ENCODE measurements at places on chromosomes 1 and 21. TPM values are rescaled to one million over a fixed set of nuclear protein-coding genes. Genes with fewer than 3 reads are reported as not detected.

DNA sequence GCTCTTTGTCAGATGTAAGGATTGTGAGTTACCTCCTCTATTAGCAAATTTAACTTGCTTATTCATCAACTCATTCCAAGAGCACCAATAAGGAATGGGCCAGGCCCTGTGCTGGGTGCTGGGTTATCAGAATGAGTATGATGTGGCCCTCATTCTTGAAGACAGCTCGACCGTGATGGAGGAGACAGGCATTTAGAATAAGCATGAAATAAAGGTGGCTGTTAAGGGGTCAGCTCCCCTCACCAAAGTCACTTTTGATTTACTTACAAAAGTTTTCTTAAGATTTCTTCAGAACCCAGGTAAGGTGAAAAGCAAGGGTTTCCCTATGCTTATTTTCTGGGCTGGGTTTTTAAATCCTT, 15.3 kb upstream of the PADI1 start:
- no peak for DNase-seq

- no peak for DNase-seq
These were observed 20.9 kb downstream of the UQCRHL start for GRCh38 chr1:15786581-15786980.

DNA sequence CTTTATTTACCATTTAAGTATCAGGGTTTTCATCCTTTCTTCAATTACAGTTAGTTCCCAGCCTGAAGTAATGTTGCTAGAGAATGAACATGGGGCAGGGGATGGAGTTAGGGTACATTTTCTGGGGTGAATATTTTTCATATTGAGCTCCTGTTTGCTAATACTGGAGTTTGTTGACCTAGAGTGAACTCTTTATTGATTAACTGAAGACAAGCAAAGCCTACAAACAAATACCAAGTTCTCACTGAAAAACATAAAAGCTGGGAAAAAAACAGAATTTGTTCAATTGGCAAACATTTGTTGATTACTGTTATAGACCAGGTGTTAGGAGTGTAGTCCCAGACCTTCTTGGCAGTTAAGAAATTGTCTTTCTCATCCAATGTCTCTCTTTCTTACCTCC, 28.2 kb upstream of the PIGV start:
- DNase-seq, result no peak

The S100A8 gene
- total RNA-seq, result 1.6 TPM

DNA sequence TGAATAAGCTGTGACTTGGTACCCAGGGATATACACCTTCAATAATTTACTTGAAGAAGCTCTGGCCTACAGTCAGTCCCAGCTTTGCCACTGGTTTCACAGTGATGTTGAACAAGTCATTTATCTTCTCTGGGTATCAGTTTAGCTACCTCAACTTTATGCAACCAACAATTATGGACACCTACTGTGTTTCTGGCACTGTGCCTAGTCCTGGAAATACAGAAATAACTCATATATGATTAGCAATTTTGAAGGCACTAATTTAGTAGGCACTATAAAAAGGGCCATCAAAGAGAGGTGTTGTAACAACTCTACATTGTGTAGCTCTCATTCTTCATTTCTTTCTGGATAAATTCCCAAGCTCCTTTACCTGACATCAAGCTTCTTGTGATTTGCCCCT, 88.6 kb upstream of the SPATA6 start:
- DNase-seq, result no peak

- DNase-seq, result no peak
These were observed 18.5 kb downstream of the CLCA1 start for GRCh38 chr1:86487131-86487810.

GRCh38 chr1:94917251-94917650, 9.7 kb downstream of the CNN3 start:
- DNase-seq, result no peak
